Osteocyte (in vitro differentiated cells): ENCODE measurements at places on chromosomes 3 and 15.

GRCh38 chr3:126208182-126208581 lies 27.8 kb upstream of the ALDH1L1 start:
- H3K36me3 ChIP-seq = no peaks in the 10 kb centered on the region
- H3K4me3 ChIP-seq = peak overlapping the region; percentile 2
- H3K27ac ChIP-seq = peak overlapping the region; percentile 82
- H3K4me1 ChIP-seq = peaks cover 43% of the 10 kb centered on the region

GRCh38 chr15:47394286-47394809 lies 323.0 kb upstream of the SEMA6D start:
- no peak for DNase-seq
- peaks cover 12% of the 10 kb centered on the region for H3K27me3 ChIP-seq
- H3K4me1 ChIP-seq = no peaks in the 10 kb centered on the region
- H3K36me3 ChIP-seq = no peaks in the 10 kb centered on the region
- no peak overlapping the region for H3K27ac ChIP-seq

GRCh38 chr15:22895465-22896190 lies 57.2 kb downstream of the NIPA2 start:
- H3K4me3 ChIP-seq = no peak overlapping the region
- no peak for DNase-seq
- no peak overlapping the region for H3K27ac ChIP-seq

- no peaks in the 10 kb centered on the region for H3K4me1 ChIP-seq
- DNase-seq = no peak
- H3K36me3 ChIP-seq = no peaks in the 10 kb centered on the region
These were observed 377.3 kb downstream of the EPHB1 start for GRCh38 chr3:135172191-135172869.

DNA sequence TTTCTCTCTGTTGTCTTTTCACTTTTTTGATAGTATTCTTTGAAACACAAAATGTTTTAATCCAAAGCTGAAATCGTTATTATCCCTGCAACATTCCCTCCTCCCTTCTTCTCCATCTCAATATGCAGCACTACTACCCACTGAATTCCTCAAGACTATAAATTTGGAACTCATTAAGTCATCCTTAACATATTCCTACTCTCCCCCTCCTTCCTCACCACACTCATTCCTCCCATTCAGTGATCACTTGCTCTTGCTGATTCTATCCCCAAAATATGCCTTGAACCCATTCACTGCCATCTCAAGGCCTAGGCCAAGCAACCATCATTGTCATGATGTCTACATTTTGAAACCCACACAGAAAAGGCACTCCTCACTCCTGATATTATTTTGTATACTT lies 2.4 kb upstream of the PIK3R4 start:
- H3K27me3 ChIP-seq = peaks cover 5% of the 10 kb centered on the region
- H3K4me3 ChIP-seq = no peak overlapping the region
- DNase-seq = no peak
- H3K27ac ChIP-seq = no peak overlapping the region

- H3K27ac ChIP-seq = no peak overlapping the region
- H3K27me3 ChIP-seq = no peaks in the 10 kb centered on the region
- H3K36me3 ChIP-seq = no peaks in the 10 kb centered on the region
- H3K4me3 ChIP-seq = no peak overlapping the region
- H3K4me1 ChIP-seq = no peaks in the 10 kb centered on the region
These were observed 144.6 kb downstream of the MCTP2 start for GRCh38 chr15:94375997-94376396.

GRCh38 chr15:60721257-60721626 lies 242.3 kb upstream of the ICE2 start:
- H3K27ac ChIP-seq = no peak overlapping the region
- no peak for DNase-seq
- H3K4me1 ChIP-seq = peaks cover 33% of the 10 kb centered on the region
- no peaks in the 10 kb centered on the region for H3K27me3 ChIP-seq
- no peak overlapping the region for H3K4me3 ChIP-seq

DNA sequence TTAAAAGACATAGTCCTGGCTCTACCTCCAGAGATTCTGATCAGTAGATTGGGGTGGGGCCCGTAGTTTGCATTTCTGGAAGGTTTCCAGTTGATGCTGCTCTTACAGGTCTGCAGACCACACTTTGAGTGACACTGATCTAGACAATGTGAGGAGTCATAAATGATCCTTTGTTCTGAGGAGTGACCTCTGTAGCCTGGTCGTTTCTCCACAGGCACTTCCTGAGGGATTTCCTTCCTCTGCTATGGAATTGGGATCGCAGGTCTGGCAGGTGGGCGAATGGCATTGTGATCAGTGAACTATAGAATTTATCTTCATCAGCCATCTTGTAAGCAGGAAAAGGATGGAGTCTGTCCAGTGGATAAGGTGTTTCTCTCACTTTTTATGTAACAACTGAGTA lies 5.5 kb downstream of the GFM1 start:
- H3K4me1 ChIP-seq = peaks cover 13% of the 10 kb centered on the region
- no peak for DNase-seq
- no peak overlapping the region for H3K27ac ChIP-seq
- peaks cover 38% of the 10 kb centered on the region for H3K36me3 ChIP-seq
- no peak overlapping the region for H3K4me3 ChIP-seq
- no peaks in the 10 kb centered on the region for H3K27me3 ChIP-seq

- H3K4me3 ChIP-seq = no peak overlapping the region
- no peak overlapping the region for H3K27ac ChIP-seq
- H3K36me3 ChIP-seq = peaks cover 2% of the 10 kb centered on the region
- DNase-seq = no peak
These were observed 33.2 kb downstream of the TGM4 start for GRCh38 chr3:44907612-44908011.

DNA sequence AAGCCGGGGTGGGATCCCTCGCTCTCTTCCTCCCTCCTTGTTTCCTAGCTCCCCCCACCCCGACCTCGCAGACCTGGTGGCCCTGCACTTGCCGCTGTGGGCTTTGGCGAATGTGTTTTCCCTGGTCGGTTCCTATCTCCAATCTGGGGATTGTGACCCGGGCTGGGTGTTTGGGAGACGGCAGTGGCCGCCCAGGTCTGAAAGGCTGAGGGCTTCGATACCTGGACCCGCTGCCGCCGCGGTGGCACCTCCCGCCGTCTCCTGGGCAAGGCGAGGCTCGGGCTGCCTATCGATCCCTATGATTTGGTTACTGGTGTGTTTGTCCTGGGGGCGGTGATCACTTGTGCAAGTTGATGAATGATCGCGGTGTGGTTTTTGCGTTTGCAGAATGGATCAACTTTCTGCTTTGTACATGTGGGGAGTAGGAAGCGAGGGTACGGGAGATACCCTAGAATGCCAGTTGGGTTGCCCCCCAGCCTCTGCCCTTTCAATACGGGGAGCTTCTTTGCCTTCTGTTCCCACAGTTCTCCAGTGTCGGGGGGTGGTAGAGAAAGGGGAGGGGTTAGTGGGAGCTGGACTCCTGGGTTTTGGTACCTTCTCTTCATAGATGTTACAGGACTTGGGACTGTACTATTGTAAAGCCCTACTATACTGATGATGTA lies 3.0 kb downstream of the BBX start:
- no peak for DNase-seq
- no peaks in the 10 kb centered on the region for H3K27me3 ChIP-seq
- H3K4me3 ChIP-seq = peak overlapping the region; percentile 92
- H3K27ac ChIP-seq = peak overlapping the region; percentile 90

- H3K4me1 ChIP-seq = peaks cover 5% of the 10 kb centered on the region
- H3K27ac ChIP-seq = no peak overlapping the region
- H3K36me3 ChIP-seq = no peaks in the 10 kb centered on the region
- no peaks in the 10 kb centered on the region for H3K27me3 ChIP-seq
- H3K4me3 ChIP-seq = peak overlapping the region; percentile 10
- no peak for DNase-seq
These were observed 3.0 kb downstream of the POMGNT2 start for GRCh38 chr3:43102773-43103480.

GRCh38 chr15:92463352-92463751 lies 69.7 kb downstream of the ST8SIA2 start:
- H3K4me3 ChIP-seq = no peak overlapping the region
- H3K27me3 ChIP-seq = no peaks in the 10 kb centered on the region
- DNase-seq = no peak
- peaks cover 16% of the 10 kb centered on the region for H3K4me1 ChIP-seq
- no peak overlapping the region for H3K27ac ChIP-seq
- no peaks in the 10 kb centered on the region for H3K36me3 ChIP-seq

DNA sequence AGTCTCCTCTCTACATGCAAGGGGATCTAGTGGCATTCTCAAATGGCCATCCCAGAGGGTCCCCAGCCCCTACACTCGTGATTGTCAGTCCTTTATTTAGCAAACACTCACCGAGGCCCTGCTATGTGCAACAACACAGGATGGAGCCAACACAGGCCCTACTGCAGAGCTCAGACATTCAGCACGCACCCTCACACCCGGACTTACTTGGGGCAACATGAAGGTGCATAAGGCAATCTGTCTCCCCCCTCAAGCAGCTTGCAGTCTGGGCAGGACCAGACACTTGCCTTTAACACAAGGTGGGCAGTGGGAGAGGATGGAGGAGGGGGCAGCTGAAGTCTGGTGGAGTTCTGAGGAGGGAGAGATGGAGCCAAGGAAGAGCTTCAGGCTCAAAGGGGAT lies 258.4 kb downstream of the XXYLT1 start:
- peaks cover 27% of the 10 kb centered on the region for H3K27me3 ChIP-seq
- no peak overlapping the region for H3K4me3 ChIP-seq
- DNase-seq = no peak
- H3K4me1 ChIP-seq = no peaks in the 10 kb centered on the region
- H3K36me3 ChIP-seq = no peaks in the 10 kb centered on the region

DNA sequence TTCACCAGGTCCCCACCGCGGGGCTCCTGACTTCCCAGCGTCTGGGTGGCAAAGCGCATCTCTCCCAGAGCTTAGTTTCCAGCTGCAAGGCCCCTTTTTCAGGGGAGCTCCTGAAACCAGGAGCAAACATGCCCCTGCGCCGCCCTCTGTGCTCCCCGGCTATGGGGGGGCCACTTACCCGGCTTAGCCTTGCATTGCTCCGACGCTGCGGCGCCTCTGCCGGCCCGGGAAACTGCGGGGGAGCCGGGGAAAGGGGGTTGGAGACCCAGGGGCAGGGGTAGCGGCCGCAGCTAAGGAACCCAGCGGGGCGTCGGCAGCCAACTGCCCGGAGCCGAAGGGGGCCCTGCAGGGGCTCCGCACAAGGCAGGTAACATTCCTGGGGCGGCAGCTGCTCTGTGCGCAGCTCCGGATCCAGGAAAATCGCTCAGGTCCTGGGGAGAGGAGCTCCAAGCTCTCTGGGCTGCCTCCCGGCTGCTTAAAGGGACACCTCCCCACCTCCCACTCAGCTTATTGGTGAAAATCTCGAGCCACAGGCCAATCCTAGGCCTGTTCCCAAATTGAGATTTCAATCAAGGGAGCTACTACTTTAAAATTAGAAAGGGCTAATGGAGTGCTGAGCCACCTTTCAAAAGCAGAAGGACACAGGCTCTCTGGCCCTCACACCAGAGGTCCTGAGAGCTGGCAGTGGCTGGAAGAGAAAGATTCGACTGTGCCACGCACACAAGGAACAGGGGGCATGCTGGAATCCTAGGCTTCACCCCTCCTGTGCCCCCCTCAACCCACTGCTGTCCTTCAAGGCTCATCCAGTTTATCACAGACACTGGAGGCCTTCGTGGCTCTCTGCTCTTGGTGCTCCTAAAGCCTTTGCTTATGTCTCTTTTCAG lies 42.7 kb upstream of the PRICKLE2 start:
- H3K36me3 ChIP-seq = peaks cover 4% of the 10 kb centered on the region
- peaks cover 50% of the 10 kb centered on the region for H3K4me1 ChIP-seq
- H3K4me3 ChIP-seq = peak overlapping the region; percentile 81
- no peaks in the 10 kb centered on the region for H3K27me3 ChIP-seq

DNA sequence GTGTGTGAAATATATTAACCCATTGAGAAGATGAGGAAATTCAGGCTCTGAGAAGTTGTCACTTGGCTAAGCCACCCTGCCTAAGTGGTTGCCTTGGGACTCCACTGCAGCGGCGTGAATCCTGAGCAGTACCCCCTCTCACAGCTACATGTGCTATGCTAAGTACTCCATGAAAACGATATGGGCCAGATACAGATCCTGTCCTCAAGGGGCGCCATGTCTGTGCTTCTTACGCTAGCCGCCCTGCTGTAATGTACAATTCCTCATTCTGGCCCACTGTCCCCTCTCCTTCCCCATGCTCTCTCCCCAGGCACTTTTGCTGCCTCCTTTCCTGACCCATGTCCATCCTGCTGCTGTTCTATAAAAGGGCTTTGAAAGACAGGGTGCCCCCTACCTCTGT lies 140.3 kb downstream of the FEZF2 start:
- no peaks in the 10 kb centered on the region for H3K27me3 ChIP-seq
- peaks cover 2% of the 10 kb centered on the region for H3K36me3 ChIP-seq
- H3K4me3 ChIP-seq = no peak overlapping the region
- DNase-seq = no peak
- no peaks in the 10 kb centered on the region for H3K4me1 ChIP-seq
- no peak overlapping the region for H3K27ac ChIP-seq

DNA sequence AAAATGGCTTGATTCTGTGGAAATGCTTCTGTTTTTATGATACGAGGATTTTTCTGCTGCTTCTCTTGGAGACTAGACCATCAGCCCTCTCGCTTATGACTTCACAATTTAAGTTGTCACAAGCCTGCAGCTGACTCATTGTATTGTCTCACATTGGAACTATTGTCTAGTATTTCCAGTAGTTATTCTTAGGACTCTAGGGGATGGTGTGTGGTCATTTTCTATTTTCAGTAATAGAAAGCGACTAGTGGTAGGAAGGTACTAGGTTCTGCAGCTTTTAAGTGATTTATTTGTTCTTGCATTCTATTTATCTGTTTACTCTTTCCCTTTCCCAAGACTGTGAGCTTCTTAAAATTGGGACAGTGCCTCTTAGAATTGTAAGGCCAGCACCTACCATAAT lies 66.3 kb upstream of the CRTC3 start:
- no peak for DNase-seq
- peak overlapping the region; percentile 66 for H3K27ac ChIP-seq
- no peak overlapping the region for H3K4me3 ChIP-seq
- no peaks in the 10 kb centered on the region for H3K27me3 ChIP-seq
- H3K4me1 ChIP-seq = peaks cover 27% of the 10 kb centered on the region

- peak overlapping the region; percentile 28 for H3K27ac ChIP-seq
- peaks cover 2% of the 10 kb centered on the region for H3K36me3 ChIP-seq
- no peak overlapping the region for H3K4me3 ChIP-seq
- peaks cover 45% of the 10 kb centered on the region for H3K4me1 ChIP-seq
These were observed 10.3 kb downstream of the LPP start for GRCh38 chr3:188164248-188164687.

DNA sequence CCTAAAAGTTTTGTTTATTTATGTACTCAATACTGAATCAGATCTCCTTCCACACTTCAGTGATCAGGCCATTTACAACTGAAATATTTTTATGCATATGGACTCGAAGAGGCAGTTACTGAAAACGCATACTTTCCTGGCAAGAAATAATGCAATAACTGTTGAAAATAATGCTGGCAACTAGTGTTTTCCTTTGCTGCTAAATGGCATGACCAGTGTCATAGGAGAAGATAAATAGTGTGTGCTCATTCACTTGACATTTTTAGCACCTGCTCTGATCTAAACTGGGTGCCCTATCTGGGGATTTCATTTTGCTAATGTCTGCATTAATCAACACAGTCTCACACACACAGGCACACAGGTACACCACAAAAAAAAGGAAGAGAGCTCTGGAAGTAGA lies 695.2 kb downstream of the TUSC7 start:
- H3K4me3 ChIP-seq = no peak overlapping the region
- peaks cover 4% of the 10 kb centered on the region for H3K27me3 ChIP-seq
- H3K4me1 ChIP-seq = peaks cover 18% of the 10 kb centered on the region
- no peaks in the 10 kb centered on the region for H3K36me3 ChIP-seq
- no peak overlapping the region for H3K27ac ChIP-seq
